Cerebellar nuclear complex (tissue), 1 donor: ENCODE measurements at places on chromosomes 12 and 14.

GRCh38 chr12:109720152-109720856 is 6.7 kb downstream of the FAM222A start:
- no peak for DNase-seq

DNA sequence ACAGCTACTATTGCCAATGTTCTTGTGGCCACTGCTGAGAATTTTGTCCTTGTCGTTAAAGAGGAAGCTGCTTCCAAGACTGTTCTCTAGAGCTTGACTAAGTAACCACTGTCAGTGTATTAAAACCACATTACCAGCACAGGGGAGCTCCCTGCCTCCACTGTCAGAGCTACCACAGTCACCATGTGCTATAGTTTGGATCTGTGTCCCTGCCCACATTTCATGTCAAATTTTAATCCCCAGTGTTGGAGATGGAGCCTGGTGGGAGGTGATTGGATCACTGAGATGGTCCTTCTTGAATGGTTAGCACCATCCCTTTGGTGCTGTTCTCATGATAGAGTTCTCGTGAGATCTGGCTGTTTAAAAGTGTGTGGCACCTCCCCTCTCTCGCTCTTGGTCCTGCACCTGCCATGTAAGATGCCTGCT is 23.2 kb upstream of the RAP1B start:
- DNase-seq: no peak

GRCh38 chr12:31370531-31371255 is 44.7 kb upstream of the SINHCAF start:
- no peak for DNase-seq

- no peak for DNase-seq
Observed at GRCh38 chr14:91883753-91884152, 16.4 kb upstream of the TC2N start.

- DNase-seq: no peak
Observed at GRCh38 chr12:108565146-108565545, 2.8 kb downstream of the ISCU start.

DNA sequence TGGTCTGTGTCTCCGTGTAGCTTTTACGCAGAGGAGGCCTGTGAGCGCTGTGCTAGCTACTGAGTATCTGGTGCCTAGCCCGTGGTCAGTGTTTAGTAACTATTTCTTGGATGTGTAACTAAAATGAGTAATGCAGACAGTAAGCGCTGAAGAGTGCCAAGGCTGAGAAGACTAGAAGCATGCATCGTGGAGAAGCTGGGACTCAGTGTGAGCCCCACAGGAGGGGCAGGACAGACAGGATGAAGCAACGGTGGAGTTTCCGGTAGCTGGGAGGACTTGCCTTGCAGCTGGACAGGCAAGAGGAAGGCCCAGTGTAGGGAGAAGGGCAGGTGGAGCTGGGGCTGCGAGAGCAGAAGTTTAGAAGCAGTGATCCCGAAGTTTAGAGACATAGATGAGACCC is 233.4 kb upstream of the FKBP4 start:
- no peak for DNase-seq

DNA sequence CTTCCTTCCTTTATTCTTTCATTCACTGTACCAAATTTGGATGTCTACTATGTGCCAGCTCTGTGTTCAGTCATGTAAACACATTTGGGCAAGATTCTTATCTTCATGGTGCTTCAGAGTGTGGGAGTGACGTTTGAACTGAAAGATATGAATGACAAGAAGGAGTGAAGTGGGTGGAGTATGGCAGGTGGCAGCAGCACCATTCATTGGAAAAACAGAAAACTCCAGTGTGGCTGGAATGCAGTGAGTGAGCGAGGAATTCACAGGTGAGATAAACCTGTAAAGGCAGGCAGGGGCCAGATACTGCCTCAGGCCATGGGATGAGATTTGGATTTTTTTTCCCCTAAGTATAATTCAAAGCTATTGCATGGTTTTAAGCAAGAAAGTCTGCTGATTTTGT is 140.7 kb upstream of the CCDC198 start:
- no peak for DNase-seq

- no peak for DNase-seq
Observed at GRCh38 chr12:6382371-6382770, 1.6 kb upstream of the LTBR start.

DNA sequence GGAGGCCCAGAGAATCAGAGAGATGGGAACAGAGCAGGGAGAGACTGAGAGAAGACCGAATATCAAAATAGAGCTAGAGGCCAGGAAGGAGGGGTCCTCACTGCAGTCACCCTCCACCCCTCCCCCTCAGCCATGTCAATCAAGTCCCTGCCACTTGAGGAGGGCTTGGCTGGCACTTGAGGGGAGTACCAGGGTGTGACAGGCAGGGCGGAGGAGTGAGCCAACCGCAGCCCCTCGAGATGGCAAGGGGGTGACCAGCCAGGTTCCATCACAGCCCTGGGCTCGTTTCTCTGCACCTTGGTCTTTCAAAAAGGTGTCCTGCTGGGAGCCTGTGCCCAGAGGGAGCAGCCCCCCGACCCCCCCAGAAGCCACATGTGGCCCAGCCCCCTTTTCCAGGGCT is 4.2 kb downstream of the AQP5 start:
- DNase-seq: no peak

DNA sequence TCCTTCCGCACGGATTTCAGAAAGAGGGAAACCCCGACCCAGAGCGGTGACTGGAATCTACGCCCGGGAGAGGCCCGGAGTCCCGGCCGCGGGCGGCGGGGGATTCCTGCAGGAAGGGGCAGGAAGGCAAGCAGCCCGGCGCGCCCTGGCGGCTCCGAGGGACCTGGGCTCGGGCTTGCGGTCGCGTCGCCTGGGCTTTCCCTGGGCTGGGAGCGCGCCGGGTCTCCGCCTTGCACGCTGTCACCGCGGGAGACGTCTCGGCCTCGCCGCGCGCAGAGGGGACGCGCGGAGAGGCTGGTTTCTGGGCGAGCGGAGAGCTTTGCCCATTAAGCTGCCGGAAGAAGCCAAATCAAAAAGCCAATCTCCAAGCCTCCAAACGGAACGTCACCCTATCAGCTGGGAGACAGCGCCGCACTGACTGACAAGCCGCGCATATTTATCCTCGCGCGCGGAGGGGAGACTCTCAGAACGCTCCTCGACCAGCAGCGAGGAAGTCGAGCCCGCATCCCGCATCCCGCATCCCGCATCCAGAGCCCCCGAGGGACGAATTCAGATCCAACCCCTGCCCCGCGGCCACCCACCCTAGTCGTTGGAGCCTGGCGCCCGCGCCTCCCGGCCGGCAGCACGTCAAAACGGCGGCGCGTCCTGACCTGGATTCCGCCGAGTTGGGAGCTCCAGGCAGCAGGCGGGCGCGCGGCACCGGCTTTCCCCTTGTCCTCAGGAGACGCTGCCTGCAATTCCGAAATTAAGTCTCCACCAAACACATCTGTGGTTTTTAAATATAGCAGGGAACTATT is at the start of gene SLC8A3:
SLC8A3 (minus strand) TSS at position 293 of the 797 bp plus-strand sequence. CDS start 20,529 bp downstream, outside the sequence.
- peak; percentile 40 for DNase-seq

- DNase-seq: no peak
Observed at GRCh38 chr14:78767436-78767835, 597.3 kb downstream of the NRXN3 start.

GRCh38 chr12:119296535-119296934 is 38.0 kb upstream of the CCDC60 start:
- no peak for DNase-seq

- DNase-seq: peak; percentile 30
Observed at GRCh38 chr12:24991209-24992049, 42.5 kb upstream of the BCAT1 start.

DNA sequence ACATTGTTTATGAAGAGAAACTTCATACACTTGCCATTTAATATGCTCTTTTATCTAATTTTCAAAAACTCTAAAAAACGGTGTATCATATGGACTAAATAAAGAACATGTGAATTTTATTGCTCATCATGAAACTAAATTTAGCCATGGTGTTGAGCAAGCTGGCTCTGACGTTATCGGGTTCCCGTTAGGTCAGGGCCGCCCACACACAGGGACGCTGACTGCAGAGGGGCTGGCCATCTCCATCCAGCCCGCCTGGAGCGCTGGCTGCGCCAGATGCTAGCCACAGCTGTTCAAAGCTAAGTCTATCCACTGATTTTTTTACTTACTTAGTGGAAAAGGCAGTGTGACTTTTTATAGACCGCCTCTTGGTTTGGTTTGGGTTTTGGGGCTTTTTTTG is 36.5 kb upstream of the DYNC1H1 start:
- no peak for DNase-seq

GRCh38 chr14:101808894-101809670 is 47.6 kb downstream of the PPP2R5C start:
- DNase-seq: no peak

DNA sequence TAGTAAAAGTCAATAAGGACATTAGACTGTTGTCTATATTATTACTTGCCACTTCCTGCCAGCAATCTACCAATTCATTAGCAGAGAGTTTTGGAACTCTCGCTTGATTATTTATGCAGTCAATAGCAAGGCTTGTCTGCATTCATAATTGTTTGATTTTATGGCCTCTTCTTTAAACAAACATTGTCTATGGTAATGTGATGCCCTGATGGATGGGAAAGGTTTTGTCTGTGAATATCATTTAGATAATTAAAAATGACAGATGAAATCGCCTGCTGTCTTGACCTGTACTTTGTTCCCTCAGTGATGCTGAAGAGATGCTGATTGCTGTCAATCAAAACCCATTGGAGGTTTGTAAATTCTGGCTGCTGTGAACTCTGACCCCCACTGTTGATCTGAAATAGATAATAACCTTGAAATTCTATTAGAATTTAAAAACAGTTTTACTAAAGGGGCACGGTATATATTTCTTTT is 455.3 kb downstream of the NPAS3 start:
- DNase-seq: no peak

DNA sequence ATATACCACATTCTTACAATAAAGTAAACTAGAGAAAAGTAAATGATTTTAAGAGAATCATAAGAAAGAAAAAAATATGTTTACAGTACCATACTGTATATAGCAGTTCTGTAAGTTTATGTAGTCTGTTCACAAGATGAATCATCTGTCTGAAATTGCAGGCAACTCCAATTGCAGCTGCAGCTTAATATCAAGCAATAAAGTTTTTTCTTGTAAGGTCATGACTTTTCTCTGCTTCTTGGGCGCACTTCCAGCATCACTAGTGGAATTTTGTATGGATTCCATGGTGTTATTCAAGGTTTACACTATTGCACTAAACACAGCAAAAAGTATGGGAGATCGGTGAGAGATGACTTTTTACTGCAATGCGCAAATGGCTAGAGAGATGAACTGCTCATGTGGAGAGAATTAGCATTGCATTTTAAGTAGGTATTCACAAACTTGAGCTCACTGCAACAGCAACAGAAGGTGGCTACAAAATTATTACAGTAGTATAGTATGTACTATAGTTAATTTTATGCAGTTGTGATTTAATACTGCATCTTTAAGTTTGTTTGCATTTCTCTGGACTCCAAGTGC is 445.4 kb upstream of the OR4E1 start:
- DNase-seq: no peak

DNA sequence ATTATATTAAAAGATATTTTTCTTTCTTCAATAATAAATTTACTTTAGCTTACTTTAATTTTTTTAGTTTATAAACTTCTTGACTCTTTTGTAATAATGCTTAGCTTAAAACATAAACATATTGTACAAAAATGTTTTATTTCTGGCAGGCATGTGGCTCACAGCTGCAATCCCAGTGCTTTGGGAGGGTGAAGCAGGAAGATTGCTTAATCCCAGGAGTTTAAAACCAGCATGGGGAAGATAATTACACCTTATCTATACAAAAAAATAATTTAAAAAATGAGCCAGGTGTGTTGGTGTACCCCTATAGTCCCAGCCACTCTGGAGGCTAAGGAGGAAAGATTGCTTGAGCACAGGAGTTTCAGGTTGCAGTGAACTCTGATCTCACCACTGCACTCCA is 120.7 kb downstream of the GPHN start:
- DNase-seq: no peak

DNA sequence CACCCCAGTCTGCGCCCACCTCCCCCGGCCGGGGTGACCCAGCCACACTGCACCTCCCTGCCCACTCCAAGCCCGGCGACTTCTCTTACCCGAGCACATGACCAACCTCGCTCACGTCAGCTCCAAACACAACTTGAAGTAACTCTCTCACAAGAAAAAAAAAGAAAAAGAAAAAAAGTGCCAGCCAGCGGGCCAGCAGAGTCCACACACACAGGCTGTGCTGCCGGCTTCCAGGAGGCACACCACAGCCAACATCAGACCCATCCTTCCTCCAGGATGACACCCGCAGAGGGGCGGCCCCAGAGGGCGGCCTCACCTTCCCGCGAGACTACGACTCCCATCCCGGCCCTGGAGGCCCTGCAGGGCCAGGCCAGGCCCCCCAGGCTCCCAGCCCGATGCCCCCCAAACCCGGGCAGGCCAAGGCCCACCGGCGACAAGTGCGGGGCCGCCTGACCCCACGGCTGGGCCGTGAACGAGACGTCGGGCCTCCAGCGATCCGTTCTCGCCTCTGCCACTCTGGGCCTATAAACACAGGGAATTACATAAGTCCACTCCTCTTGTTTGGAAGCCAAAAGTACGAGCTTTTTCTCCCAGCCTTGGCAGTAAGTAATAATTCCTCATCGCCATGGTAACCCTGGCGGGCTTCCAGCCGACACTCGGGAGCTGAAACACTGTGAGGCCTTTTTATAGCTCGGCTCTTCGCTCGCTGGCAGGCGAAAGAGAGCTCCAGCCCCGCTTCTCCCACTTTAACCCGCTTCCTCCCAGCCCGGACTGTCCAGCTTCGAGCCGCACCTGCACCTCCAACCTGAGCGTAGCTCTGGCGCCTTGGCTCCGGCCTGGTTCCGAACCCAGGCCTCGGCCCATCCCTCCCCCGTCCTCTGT is 49.1 kb downstream of the NCOR2 start:
- DNase-seq: peak; percentile 93

DNA sequence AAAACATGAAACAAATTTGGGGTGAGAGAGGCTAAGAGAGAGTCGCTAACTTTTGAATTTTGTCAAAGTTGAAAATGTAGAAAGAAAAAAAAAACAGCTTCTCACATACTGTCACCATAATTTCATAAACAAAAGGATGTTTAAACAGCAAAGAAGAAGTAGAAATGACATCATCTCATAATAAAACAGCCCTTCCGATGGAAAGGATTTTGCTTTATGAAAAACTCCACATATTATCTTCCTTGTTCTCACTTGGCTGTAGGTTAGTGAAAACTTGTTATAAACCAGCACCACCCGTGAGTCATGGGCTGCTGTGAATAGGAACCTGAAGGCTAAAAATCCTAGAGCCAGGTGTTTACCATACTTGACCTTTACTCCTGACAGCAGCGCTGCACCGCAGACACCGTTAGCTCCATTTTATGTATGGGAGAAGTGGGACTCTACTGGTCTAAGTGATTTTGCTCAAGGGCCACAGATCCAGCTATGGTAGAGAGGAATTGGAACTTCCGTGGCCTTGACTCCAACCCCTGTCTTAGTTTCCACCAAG is 63.0 kb upstream of the VRK1 start:
- no peak for DNase-seq

GRCh38 chr14:87457720-87458119 is 535.3 kb downstream of the GALC start:
- no peak for DNase-seq
